ENCODE measurements at places on chromosomes 1 and 21.
A peak's percentile ranks its signal among the peaks of the same experiment; 100 is the strongest.

DNA sequence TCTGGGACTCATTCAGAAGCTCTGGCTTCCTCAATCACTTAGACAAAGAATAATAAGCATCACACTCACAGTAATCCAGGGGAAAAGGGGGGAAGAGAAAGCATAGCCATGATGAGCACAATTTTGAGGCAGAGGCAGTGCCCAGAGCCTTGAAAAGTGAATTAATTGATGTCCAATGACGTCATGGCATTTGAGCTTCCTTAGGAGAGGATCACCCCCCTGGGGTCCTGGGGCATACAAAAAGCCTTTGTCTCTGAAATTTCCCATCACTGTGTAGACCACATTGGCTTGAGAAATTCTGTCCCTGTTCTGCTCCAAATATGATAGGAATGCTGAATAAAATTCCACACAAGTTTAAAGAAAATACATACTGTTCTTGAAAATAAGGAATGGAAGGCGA, 84.3 kb upstream of the COA6 start:
- no peak for DNase-seq

DNA sequence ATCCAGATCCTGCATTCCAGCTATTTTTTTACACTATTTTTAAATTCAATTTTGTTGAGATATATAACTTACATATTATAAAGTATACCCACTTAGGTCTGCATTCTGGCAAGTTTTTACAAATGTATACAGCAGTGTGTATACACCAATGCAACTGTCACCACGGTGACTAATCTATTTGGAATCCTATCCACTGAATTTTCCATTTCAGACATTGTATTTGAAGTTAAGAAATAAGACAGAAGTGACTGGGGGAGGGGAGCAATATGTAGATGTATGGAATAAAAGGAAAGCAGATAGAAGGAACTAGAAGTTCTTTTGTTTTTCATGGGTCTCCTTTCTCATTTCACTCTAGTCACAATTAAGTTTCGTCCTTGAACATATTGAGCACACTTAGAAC, 431.5 kb upstream of the CHRM3 start:
- no peak for DNase-seq

DNA sequence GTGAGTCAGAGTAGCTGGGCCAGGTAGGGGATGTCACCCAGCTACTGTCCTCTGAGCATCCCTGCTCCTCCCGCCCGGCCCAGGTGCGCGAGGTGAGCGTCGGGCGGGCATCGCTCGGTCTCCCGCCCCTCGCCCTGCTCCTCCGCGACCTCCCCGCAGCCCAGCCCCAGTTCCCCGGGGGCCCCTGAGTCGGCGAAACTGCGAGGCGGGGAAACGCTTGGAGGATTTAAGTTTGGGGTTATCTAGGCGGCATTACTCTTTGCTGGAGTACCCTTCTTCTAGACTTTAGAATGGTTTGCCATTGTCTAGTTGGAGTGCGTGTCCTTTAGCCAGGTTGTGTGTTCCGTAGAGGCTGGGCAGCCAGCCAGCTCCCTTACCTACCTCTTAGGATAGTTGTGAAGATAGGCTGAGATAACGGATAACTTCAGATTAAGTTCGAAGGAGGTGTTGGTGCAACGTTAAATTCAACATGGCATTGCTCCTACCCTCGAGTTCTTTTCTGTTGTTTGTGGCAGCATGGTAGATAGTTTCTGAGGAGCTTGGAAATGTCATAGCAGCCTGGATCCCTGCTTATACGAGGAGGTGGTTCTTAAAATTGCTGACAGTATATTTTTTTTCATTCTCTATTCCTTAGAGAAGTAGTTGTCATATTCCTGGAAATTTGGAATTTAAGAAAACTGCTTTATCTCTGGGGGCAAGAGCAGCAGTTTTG, 697 bp downstream of the AGO3 start:
- DNase-seq, result no peak

- no peak for DNase-seq
Observed at GRCh38 chr1:89673251-89673650, 40.3 kb downstream of the LRRC8C start.

DNA sequence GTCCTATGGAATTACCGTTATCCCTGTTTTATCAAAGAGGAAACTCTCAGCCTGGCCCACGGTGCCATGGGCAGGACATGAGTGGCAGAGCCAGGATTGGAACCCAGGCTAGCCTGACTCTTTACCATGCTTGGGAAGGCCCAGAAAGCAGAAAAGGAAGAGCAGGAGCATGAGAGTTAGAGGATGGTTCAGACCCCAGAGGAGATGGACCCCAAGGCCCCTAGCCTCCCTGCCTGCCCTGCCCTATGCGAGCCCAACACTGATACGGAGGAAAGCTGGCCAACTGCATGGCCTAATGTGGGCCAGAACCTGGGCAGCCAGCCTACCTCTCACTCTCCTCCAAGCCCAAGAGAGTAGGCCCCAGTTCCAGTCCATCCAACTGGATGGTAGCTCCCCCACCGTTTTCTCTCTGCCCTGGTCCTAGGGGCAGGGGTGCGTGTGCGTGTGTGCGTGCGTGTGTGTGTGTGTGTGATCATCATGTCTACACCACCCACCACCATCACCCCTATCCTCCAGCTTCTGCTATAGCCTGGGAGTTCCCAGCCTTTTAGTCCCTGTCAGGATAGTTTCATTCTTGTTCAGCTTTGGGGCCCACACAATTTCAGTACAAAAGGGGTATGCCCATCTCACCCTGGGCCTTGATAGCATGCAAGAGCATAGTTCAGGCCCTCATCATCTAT, 15.4 kb upstream of the MEX3A start:
- no peak for DNase-seq

DNA sequence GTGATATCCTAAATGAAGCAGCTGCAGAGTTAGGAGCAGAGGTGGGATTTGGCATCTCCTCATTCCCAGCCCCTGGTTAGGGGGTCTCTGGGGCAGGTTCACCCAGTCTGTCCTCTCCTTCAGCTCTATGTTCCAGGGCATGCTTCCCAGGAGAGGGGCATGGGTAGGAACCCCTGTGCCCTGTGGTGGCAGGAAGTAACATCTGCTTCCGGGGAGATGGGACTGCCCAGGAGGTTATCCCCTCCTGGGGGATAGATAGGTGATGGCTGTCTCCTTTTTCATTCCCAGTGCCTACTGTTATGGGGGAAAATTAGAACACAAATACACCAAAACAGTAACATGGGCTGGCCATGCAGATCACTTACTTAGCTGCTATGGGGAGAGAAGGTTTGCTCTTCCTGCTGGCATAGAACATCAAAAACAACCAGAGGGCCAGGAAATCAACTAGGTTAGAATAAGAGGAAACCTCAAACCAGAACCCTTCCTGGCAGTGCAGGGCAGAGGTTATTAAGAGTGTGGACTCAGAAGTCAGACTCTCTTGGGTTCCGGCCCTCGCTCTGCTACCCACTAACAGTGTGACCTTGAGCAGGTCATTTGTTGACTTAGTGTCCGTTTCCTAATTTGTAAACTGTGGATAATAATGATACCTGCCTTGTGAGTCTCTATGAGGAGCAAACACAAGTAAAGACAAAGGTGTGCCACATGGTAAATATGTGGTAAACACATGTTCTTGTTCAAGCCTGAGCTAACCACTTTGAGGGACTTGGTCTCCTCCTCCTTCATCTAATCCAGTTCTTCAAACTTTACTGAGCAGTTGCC, 157.8 kb upstream of the JUN start:
- DNase-seq, result no peak

DNA sequence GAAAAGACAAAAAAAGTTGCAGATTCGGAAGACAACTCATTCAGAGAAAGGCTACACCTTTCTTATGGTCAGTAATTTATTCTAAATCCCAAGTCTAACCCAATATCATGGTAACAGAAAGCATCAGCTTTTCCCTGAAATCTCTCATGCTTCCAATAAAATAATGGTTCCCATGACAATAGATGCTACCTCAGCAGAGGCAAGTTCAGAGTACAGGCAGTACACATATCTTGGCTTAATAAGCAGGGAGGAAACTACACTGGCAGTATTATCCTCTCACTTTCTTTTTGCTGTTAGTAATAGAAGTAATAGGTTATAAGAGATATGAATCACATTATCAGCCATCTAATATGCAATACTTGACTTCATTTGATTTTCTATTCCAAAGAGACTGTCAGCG, 137.1 kb downstream of the DPYD start:
- no peak for DNase-seq

DNA sequence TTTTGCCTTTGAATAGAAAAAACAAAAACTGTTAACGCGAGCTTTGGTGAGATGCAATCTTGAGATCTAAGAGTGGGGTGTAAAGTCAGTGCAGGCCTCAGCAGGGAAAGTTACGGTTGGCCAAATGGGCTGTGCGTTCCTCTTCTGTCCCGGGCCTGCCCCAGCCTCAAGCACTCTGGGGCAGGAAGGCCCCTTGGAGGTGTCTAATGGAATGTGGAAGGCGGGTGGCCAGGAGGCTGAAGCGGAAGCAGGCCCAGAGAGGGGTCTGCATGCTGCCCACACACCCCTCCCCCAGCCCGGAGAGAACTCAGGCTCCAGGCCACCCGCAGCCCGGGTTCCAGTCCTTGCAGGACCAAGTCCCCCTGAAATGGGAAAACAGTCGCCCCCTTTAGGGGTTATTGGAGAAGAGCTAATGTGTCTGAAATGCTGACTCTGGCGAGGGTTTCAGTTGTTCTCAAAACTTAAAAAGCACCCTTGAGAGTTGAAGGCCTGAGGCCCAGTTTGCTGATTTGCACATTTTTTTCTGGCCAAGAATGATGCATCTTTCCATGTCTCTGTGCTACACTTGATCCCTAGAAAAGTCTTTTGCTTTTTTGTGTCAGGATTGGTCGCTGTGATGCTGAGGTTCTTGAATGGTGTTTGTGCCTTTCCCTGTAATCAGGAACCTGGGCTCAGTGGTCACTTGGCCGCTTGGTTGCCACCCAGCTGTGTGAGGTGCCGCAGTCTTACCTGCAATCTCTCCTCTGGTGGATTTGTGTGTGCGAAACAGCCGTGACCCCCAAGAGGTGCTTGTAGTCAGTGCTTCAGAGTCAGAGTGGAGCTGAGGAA, 2.0 kb downstream of the COL18A1 start:
- peak; percentile 89 for DNase-seq

DNA sequence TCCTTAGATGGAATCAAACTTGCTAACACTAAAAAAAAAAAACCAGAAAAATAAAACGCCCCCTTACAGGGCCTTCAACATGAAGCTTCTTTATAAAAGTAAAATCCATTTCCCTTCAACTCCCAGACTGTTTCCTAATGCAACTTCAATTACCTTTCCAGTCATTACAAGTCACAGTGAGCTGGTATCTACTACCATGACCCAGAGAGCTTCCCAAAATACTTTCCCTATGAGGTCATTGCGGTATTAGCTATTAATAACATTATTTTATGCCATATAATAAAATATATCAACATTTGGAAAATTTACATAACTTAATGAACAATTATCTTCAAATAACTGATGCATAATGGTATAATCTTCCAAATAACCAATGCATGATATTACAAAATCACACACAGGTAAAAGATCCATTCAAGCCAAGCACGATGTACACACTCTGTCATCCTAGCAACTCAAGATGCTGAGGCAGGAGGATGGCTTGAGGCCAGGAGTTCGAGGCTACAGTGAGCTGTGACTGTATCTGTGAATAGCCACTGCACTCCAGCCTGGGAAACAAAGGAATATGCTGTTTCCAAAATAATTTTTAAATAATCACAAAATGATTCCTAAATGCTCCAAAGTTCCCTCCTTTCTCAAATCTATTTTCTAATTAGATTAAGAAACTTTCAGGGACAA, 24.1 kb downstream of the EIF4G3 start:
- DNase-seq, result no peak

DNA sequence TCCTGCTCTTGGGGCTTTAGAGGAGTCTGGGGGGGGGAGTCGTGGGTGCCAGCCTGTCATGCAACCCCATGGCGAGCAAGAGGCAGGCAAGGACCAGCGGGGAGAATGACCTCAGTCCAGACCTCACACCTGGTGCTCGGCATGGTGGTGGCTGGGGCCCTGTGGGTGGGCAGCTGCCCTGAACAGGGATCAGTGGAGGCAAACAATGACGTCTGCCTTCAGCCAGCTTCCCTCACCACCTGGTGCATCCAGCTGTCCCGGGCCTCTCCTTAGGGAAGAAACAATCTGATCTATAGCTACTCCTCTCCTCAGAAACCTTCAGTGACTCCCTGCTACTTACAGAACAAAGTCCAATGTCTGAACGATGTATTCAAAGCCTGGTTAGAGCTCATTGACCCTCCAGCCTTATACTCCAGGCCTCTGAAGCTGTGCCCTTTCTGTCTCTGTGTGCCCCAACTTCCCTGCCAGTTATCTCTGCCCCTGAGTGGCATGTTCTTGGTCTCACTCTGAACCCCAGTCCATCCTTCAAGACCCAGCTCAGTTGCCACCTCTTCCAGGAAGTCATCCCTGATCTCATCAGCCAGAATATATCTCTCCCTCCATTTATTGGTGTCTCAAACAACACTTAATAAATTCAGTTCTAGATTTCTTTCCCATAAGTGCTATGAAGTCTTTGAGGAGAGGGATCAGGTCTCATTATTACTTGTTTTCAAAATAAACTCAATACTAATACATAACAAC, 6.6 kb downstream of the PADI2 start:
- no peak for DNase-seq

DNA sequence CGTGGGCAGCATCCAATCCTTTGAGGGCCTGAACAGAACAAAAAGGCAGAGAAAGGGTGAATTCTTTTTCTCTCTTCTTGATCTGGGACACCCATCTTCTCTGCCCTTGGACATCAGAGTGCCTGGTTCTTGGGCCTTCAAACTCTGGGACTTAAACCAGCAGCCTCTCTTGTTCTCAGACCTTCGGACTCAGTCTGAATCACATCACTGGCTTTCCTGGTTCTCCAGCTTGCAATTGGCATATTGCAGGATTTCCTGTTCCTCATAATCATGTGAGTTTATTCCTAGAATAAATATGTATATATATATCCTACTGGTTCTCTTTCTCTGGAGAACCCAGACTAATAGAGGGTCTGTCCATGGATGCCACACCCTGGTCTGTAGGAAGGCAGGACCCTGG, 16.3 kb upstream of the TENT5C start:
- no peak for DNase-seq

- peak; percentile 95 for DNase-seq
Observed at GRCh38 chr1:207925210-207925609, 14.3 kb upstream of the CD34 start.

DNA sequence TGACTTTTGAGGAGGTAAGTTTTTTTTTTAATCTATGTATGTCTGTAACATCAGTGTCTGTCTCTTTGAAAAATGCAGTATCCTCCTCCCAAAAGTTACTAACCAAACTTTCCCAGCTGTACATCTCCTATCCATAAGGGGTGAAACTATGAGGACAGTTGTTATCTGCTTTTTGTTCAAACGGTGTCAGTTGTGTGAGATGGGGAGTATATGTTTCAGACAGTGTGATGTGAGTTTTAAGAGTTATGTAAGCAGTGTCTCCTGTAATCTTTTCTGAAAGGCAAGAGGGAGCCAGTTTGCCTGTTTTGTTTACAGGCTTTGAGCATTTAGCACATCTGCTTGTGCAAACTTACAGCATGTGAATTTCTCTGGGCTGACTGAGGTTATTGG, 34.8 kb upstream of the CACYBP start:
- no peak for DNase-seq

GRCh38 chr1:3035563-3036446, 14.5 kb downstream of the ACTRT2 start:
- DNase-seq, result no peak

DNA sequence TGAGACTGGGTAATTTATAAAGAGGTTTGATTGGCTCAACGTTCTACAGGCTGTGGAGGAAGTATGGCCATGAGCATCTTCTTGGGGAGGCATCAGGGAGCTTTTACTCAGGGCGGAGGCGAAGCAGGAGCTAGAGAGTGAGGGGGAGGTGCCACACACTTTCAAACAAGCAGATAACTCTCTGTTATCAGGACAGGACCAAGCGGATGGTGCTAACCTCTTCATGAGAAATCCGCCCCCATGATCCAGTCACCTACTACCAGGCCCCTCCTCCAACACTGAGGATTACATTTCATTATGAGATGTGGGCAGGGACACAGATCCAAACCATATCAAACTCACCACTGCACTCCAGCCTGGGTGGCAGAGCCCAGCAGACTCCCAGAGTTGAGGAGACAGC, 11.5 kb upstream of the LRRC47 start:
- no peak for DNase-seq
